ENCODE measurements at places on chromosomes 3 and 15. TPM values are rescaled to one million over a fixed set of nuclear protein-coding genes. Genes with fewer than 3 reads are reported as not detected.

DNA sequence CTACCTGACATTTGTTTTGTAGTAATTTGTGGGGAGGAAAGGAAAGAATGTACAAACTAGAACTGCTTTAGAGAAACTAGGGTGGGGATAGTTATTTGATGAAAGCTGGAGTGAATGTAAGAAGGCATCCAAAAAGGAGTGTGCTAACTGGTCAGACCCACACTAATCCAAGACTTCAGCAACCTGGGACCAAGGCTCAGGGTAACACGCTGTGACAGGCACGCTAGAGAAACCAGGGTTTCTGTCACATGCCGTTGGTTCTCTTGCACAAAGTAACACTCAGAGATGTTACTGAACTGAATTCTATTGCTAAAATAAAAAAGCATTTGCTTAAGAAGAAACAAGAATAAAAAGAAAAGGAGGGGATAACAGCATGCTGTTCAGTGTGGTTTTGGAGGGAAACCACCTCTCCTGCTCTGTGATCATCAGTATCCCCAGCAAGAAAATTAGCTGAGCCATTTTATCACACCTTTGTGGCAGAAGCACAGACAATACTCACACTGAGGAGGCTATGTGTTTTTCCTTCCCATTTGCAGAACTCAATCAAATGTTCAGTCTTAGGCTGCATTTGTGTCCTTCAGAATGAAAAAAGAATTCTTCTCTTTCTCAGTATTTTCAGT, 2.8 kb upstream of the CCDC80 start:
- DNase-seq, result no peak

Gene HRH1
- 2.3 TPM for polyA plus RNA-seq

- no peak for DNase-seq
Observed at GRCh38 chr3:122986693-122987179, 40.8 kb downstream of the SEMA5B start.

DNA sequence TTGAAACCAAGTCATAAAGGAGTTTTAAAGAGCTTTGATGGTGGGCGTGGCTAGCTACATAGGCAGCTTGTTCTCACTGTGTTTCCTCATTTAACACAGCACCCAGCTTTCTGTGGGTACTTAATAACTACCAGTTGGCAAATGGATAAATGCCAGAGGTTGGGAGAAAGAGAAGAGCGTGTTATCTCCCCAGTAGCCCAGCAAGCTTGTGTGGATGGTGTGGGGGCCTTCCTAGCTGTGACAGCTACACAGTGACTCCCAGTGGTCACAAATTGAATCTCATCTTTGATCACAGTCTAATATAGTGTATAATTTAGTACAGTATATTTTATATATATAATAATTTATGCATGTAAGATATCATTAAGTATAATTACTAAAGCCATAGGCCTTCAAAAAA, 984.1 kb downstream of the EPHA3 start:
- DNase-seq, result peak; percentile 8

GRCh38 chr15:38252481-38253350, at the start of gene SPRED1:
Gene SPRED1, plus strand, starts transcription at chr15:38252836. Its CDS starts 350 bp downstream, at chr15:38253186.
- DNase-seq, result peak; percentile 43

DNA sequence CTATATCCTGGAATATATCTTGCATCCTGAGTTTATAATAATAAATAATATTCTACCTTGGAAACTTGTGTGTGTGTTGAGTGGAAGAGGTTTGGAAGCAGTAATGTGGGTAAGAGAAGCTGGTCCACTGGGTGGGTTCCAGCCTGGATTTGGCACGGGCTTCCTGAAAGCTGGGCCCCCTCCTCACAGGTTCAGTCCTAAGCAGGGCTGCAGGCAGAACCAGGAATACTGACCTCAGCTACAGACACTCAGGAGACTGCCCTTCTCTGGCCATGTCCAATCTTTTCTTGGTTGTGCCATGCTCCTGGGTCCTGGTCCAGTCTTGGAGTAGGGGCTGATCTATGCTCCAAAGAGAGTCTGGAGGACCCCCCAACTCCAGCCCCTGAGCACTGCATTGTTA, 4.5 kb downstream of the MYD88 start:
- no peak for DNase-seq

Gene UTS2B
- polyA plus RNA-seq, result 0.88 TPM

- DNase-seq, result no peak
Observed at GRCh38 chr3:5036858-5037257, 57.6 kb downstream of the BHLHE40 start.

- DNase-seq, result no peak
Observed at GRCh38 chr3:79994397-79994796, 226.6 kb upstream of the ROBO1 start.

GRCh38 chr3:71061581-71061980, 521.9 kb downstream of the FOXP1 start:
- DNase-seq, result no peak

DNA sequence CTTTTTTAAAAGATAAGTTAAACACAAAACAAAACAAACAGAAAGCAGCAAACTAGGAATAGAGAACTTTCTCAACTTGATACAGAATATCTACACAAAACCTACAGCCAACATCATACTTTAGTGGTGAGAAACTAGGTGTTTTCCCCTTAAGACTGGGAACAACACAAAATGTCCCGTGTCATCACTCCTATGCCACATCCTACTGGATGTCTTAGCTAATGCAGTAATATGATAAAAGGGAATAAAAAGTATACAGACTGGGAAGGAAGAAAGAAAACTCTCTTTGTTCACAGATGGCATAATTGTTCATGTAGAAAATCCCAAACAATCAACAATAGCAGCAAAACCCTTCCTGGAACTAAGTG, 45.9 kb downstream of the TMEM45A start:
- no peak for DNase-seq

- no peak for DNase-seq
Observed at GRCh38 chr3:55899887-55900286, 412.8 kb upstream of the WNT5A start.

GRCh38 chr3:178277605-178278004, 258.6 kb upstream of the KCNMB2 start:
- peak; percentile 17 for DNase-seq

Gene MLF1
- polyA plus RNA-seq, result 58.1 TPM
